ENCODE measurements at places on chromosomes 2 and 18.

DNA sequence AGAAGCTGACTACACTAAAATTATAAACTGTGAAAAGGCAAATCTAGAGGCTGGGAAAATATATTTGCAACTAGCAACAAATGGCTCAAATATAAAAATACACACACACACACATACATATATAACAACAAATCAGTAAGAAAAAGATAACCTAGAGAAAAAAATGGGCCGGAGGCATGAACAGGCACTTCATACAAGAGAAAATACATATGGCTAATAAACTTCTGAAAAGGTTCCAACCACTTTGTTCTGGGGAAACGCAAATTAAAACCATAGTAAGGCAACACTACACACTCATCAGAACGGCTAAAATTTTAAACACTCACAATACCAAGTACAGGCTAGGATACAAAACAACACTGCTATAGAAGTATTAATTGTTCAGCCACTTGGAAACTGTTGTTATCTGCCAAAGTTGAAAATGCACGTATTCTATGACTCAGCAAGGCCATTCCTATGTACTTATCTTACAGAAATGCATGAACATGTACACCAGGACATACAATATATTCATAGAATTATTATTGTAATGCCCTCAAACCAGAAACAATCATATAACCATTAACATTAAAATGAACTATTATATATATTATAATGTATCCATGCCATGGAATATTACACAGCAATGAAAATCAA, 15.6 kb downstream of the WDSUB1 start:
- DNase-seq: no peak

DNA sequence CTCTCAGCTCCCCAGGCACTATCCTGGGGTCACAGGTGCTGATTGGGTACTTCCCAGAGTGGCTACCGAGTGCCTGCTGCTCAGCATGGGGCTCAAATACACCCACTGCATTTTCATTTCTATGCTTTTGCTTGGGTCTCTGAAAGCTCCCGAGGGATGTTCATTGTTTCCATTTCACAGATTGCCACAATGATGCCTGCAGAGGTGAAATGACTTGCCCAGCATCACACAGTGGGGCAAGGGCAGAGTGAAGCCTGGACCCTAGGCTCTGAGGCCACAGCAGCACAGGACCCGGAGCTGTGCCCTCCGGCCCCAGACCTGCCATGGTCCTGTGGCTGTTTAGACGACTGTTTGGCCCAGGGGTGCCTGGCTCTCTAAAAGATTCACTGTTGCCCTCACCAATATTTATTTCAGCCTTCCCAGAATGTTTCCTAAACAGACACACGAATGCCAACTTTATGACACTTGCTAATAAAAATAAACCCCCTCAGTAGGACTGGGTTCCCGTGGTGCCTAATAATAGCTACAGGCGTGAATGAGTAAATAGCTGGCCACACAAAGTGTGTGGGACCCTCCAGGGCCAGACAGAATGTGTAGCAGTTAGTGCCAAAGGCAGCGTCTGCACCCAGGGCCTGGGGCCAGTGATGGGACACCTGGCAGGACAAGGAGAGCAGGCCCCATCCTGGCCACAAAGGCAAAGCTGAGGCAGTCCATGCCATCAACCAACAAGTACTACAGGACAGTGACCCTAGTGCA, 11.5 kb upstream of the ST8SIA5 start:
- no peak for DNase-seq

GRCh38 chr2:239339726-239340601, 60.9 kb downstream of the HDAC4 start:
- DNase-seq: no peak

DNA sequence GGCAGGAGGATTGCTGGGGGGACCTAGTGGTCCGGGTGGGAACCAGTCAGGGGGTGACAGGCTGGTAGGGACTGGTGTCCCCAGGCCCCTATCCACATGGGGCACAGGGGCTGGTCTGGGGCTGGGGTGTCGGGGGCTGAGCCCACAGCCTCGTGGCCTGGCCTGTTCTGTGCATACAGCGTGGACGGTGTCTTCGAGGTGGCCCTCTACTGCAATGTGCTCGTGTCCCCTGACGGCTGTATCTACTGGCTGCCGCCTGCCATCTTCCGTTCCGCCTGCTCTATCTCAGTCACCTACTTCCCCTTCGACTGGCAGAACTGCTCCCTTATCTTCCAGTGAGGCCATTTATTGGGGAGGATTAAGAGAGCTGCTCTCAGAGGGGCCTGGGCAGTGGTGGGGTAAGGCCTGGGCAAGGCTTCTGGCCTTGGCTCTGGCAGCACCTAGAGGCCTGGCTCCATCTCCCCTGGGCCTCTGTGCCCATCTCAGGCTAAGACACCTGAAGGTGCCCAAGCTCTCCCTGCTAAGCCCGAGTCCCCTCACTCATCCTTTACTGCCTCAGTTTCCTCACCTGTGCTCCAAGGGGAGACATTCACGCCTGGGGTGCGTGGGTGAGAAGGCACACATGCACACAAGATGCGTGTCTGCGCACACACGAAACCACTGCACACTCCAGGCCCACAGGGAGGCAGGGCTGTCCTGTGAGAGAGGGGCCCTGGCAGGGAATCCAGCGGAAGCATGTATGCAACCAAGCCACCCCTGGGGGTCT, 1.9 kb downstream of the CHRNG start:
- DNase-seq: no peak

DNA sequence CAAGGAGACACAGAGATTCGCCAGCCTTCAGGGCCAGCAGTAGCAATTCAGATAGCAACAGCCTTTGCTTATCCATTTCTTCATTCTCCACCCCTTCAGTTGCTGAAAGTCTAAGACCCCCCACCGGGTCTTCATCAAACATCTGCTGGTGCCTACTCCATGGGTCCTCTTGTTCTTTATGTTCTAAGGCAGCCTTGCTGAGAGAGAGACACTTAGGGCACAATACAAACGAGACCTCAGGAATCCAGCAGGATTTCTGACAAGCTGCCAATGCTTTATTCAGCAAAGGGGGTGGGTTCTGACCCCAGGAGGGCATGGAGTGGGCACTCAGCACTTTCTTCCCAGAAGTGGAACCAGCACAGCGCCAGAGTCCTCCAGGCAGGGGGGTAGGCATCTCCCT, 36.2 kb upstream of the CNGA3 start:
- no peak for DNase-seq

DNA sequence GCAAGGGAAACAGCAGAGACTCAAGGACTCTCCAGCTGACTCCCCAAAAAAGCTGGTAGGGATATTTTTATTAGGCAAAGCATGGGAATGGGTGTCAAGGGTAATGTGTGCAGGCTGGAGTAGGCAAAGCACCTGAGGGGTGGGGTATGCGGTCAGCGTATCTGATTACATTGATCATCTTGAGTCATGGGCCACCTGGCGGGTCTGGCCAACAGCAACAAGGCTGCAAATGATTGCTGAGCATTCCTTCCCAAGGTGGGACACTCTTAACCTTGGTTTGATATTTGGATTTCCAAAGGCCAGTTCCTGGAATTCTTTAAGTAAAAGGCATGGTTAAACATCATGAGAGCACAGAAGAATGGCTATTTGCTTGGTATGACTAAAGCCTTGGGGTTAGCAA, 32.6 kb upstream of the CCBE1 start:
- no peak for DNase-seq

DNA sequence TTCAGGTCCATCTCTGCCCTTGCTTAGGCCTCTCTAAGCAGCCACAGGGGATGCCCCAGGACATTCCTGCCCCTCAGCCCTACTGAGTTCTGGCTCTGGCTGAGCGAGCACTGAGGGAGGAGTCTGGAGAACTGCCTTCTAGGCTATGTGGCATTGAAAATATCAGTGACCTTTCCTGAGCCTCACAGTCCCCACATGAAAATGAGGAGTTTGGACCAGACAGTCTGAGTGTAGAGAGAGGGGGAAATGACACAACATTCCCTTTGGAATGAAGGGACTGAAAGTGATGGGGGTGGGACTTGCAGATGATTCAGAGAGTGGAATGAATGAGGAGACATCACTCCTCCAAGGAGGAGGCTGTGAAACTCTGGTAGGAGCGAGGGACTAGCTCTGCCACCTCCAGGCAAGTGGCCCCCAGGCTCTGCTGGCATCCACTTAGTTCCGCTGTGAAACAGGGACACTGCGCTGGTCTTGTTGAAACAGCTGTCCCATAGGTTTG, 8.0 kb downstream of the TNS1 start:
- no peak for DNase-seq

GRCh38 chr18:23226930-23227725, 91.8 kb downstream of the CABLES1 start:
- DNase-seq: no peak

GRCh38 chr2:60867848-60868247, 13.5 kb upstream of the REL start:
- no peak for DNase-seq

DNA sequence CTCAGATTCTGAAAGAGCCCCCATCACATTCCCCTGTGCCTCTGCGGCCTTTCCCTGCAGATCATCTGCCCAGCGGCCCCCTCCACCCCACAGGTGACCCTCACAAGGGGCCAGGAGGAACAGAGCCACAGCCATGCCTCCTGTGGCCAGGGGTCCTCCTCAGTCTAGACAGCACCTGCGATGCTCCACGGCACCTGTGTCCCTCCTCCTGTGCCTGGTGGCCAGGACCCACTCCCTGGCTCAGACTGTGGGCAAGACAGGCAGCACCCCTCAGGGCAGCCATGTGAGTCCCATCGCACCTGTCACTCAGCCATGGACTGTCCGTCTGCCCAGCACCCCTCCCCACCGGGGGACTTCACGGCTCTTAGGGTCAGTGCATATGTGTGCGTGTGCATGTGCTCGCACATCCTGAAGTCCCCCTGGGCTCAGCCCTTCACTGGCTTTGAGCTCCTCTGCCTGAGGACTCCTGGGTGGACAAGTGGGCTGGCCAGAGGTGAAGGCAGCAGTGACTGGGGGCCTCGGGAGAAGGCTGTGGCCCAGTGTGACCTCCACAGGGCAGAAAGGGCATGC, 237.7 kb downstream of the ATAD2B start:
- DNase-seq: no peak

- DNase-seq: no peak
These were observed 15.5 kb upstream of the ABCB11 start for GRCh38 chr2:169046440-169047151.

- DNase-seq: no peak
These were observed 284.1 kb downstream of the MYCN start for GRCh38 chr2:16224298-16225045.

- DNase-seq: no peak
These were observed 64.0 kb downstream of the LRRTM4 start for GRCh38 chr2:77458216-77458615.

GRCh38 chr2:213175673-213176247, 24.3 kb upstream of the IKZF2 start:
- no peak for DNase-seq

DNA sequence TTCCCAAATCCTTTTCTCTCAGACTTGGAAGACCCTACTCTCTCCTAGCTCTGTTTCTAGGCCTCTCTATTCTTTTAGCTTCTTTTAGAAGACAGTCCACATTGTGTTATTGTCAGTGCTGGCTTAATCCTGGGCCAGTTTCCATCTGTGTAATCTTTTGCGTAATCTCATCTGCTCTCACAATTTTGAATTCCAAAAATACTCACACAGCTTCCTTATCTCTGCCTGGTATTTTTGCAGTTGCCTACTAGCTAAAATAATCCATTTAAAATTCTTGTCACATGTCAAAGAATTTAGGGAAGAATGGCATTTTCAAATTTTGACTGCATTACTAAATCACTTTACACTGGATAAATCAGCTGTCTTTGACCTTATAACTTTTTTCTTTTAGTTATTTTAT, 200.6 kb upstream of the MEX3C start:
- no peak for DNase-seq

DNA sequence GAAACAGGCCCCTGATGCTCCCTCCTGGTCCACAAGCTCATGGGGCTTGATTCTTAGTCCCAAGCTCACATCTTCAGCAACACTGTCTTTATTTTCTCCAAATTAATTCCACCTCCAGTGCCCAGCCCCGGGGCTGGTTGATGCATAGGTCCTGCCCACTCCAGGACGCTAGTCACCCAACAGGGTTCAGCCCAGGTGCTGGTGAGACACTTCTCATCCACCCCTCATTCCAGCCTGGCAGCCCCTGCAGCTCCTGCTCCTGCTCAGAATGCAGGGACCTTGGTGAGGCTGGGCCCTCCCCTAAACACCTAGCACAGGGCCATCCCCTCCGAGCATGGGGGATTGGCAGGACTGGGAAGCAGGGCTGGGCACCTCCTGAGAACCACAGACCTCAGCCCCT, 25.7 kb downstream of the STEAP3 start:
- DNase-seq: no peak

DNA sequence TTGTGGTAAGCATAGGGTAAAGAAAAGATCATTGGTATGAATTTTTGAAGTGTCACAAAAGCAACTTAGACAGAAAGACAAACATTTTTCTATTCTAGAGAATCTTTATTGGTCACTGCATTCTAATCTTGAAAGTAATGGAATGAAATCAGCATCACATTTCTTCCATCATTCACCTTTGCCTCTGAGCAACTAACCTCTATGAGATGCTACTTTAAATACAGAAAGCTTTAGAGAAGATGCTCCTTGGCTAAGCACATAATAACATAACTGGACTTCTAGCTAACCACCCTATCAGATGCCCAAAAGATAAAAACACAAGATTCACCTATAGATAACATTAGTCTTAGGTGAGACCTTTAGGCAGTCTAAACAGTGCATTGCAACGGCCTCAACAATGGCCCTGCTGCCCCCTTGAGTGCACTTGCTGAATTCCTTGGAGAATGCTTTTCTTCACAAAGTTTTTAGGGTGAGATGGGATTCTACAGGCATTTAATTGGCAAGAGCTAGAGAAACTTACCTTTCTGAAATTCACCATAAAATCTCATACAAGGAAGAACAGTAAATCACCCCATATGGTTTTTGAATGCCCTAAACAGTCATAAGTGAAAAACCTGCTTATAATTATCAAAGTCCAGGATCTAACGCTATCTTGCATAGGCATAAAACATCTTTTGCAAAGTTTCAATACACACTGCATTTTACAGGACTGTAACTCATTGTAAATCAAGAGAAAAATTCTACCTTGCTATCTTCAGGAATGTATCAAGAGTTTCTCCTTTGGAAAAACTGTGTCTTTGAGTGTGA, 791.3 kb upstream of the CHAC2 start:
- DNase-seq: no peak

- DNase-seq: no peak
These were observed 590 bp downstream of the MDH1 start for GRCh38 chr2:63589148-63589958.

All from stimulated activated CD4-positive, alpha-beta T cell treated with anti-CD3 and anti-CD28 coated beads, Interleukin-2, amount 100 ng/mL, for 48 hours (primary cell).